Activated CD4-positive, alpha-beta memory T cell treated with anti-CD3 and anti-CD28 coated beads for 36 hours (primary cell): ENCODE measurements at places on chromosomes 1 and 21. TPM values are rescaled to one million over a fixed set of nuclear protein-coding genes. Genes with fewer than 3 reads are reported as not detected.

Gene FOXO6
- 0.19 TPM for total RNA-seq

GRCh38 chr1:42328916-42329496 lies 6.0 kb downstream of the FOXJ3 start:
- peaks cover 75% of the 10 kb centered on the region for H3K4me1 ChIP-seq
- DNase-seq: no peak

DNA sequence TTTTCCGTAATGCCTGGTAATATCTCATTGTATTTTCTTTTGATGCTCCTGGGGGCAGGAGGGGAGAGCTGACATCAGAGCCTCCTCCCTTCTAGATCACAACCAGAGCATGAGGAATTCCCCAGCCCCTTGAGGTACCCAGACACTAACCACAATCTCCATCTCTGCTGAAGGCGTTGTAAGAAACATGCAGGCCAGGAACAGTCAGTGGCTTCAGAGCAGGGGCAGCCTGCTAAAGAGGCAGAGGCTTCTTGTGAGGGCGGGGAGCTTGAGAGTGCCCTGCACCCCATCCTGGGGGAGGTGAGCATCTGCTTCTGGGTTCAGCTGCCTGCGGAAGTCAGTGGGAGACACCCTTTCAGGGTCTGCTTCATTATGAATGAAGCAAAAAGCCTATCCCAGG lies 19.0 kb downstream of the MAPKAPK2 start:
- H3K36me3 ChIP-seq: no peaks in the 10 kb centered on the region
- H3K4me1 ChIP-seq: peaks cover 92% of the 10 kb centered on the region
- H3K27ac ChIP-seq: peak overlapping the region; percentile 87
- DNase-seq: peak; percentile 80
- peak overlapping the region; percentile 25 for H3K4me3 ChIP-seq

- no peaks in the 10 kb centered on the region for H3K36me3 ChIP-seq
- no peak for DNase-seq
- H3K27me3 ChIP-seq: peaks cover 23% of the 10 kb centered on the region
- H3K4me3 ChIP-seq: no peak overlapping the region
Measured at GRCh38 chr1:153238527-153238926, 21.0 kb upstream of the LORICRIN start.

- no peak overlapping the region for H3K4me3 ChIP-seq
- DNase-seq: no peak
- H3K36me3 ChIP-seq: no peaks in the 10 kb centered on the region
Measured at GRCh38 chr1:32767641-32768040, 49.5 kb downstream of the YARS1 start.

GRCh38 chr1:51634618-51635017 lies 17.7 kb downstream of the OSBPL9 start:
- H3K27me3 ChIP-seq: no peaks in the 10 kb centered on the region
- no peak for DNase-seq
- no peak overlapping the region for H3K27ac ChIP-seq

DNA sequence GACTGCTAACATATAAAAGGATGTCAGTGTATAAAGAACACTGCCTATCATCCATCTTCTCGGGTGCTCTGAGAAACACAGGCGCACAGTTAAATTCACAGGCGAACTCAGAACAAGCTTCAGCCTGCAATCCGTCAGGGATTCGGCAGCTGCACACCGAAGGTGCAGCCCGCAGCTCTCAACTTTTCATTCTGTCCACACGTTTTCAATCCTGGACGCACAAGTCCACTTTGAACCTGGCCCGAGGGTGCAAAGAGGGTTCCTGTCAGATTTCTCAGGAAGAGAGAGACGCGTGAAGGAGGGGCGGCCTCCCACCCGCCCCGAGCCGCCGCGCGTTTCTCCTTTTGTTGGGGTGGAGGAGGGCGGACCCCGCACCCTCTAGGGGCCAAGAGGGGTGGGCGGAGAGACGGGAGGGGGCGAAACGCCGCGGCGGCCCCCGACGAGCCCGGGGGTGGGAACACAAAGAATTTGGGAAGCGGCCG lies 724 bp downstream of the DOCK7 start:
- no peaks in the 10 kb centered on the region for H3K27me3 ChIP-seq
- DNase-seq: peak; percentile 28
- peaks cover 2% of the 10 kb centered on the region for H3K36me3 ChIP-seq
- H3K27ac ChIP-seq: peak overlapping the region; percentile 58
- H3K4me1 ChIP-seq: peaks cover 34% of the 10 kb centered on the region

- peak overlapping the region; percentile 90 for H3K4me3 ChIP-seq
Measured at GRCh38 chr1:147241934-147242448, 493 bp upstream of the CHD1L start.

Gene TSTD1
- total RNA-seq: 77.7 TPM

DNA sequence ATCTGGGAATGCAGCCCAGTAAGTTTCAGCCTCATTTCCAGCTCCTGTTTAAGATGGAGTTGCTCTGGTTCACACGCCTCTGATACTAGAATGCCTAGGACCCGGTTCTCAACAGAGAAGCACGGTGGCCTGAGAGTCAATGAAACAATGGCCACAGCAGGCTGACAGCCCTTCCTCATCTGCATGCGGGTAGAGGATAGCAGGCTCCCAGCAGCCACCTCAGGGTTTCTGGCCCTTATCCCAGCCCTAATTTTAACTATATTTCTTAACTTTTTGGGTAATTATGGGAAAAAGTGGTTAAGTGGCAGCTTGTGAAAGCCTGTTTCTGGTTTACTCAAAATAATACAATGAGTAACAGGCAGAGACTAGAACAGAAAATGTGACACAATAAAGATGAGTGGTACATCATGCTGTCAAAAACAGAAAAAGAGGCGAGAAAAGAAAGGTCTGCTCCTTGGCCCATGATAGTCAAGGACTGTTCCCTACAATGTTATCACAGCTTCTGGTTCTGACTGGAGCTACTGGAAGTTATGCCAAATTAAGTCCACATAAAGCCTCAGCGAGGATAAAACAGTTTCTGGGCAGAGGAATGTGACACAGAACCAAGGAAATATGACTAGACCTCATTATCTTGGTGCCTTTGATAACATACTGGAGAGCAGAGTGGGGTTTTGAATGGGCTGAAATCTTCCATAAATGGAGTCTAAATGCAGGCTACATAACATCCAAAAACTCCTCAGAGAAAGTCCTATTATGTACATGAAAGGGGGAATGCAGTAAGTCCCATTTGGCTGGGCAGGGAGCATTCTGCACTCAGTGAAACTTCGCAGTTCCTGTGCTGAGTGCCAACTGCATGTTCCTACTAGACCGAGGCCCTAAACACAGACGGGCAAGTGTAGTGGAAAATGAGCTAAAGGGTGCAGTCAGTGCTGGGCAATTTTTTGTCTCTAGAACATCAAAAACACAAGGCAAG lies 92.1 kb downstream of the NIBAN1 start:
- H3K27me3 ChIP-seq: peaks cover 2% of the 10 kb centered on the region
- H3K27ac ChIP-seq: peak overlapping the region; percentile 92
- peaks cover 33% of the 10 kb centered on the region for H3K4me1 ChIP-seq
- peak; percentile 48 for DNase-seq
- peak overlapping the region; percentile 13 for H3K4me3 ChIP-seq

- H3K27ac ChIP-seq: no peak overlapping the region
- no peaks in the 10 kb centered on the region for H3K27me3 ChIP-seq
- no peaks in the 10 kb centered on the region for H3K36me3 ChIP-seq
- no peak overlapping the region for H3K4me3 ChIP-seq
Measured at GRCh38 chr1:228936881-228937280, 201.6 kb downstream of the RHOU start.

Gene HSPA6
- total RNA-seq: 0.48 TPM

Gene CASZ1
- 6.3 TPM for total RNA-seq

Gene SLC30A10
- not detected for total RNA-seq

Gene FALEC
- total RNA-seq: not detected

Gene OR2L5
- total RNA-seq: not detected

- peaks cover 38% of the 10 kb centered on the region for H3K36me3 ChIP-seq
- H3K4me3 ChIP-seq: no peak overlapping the region
- DNase-seq: no peak
- no peaks in the 10 kb centered on the region for H3K27me3 ChIP-seq
- peaks cover 40% of the 10 kb centered on the region for H3K4me1 ChIP-seq
Measured at GRCh38 chr1:225851805-225852204, 30.4 kb downstream of the TMEM63A start.

Gene DNAJC11
- total RNA-seq: 35.5 TPM

DNA sequence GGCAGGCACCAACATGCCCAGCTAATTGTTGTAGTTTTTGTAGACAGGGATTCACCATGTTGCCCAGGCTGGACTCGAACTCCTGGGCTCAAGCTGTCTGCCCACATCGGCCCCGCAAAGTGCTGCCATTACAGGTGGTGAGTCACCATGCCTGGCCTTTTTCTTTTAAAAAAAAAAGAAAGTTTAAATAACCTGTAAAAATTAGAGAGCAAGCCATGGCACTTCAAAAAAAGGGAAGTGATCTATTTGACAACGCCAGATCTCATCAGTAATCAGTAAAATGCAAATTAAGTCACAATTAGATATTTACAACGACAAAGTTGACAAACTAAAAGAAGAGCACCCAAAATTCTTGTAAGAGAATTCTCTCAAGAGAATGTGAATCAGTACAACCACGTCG lies 2.9 kb upstream of the RBBP5 start:
- H3K4me1 ChIP-seq: peaks cover 22% of the 10 kb centered on the region
- no peak overlapping the region for H3K4me3 ChIP-seq
- no peak overlapping the region for H3K27ac ChIP-seq
- DNase-seq: no peak
- H3K27me3 ChIP-seq: no peaks in the 10 kb centered on the region

Gene TNFRSF1B
- 201 TPM for total RNA-seq

Gene IL23R
- 17.7 TPM for total RNA-seq

Gene TMEM240
- total RNA-seq: 0.29 TPM

Gene WDTC1
- 30.3 TPM for total RNA-seq

- peaks cover 37% of the 10 kb centered on the region for H3K4me1 ChIP-seq
- H3K27me3 ChIP-seq: peaks cover 3% of the 10 kb centered on the region
- H3K4me3 ChIP-seq: peak overlapping the region; percentile 79
- no peaks in the 10 kb centered on the region for H3K36me3 ChIP-seq
- DNase-seq: peak; percentile 43
Measured at GRCh38 chr1:207883660-207884250, 27.2 kb downstream of the CD34 start.

DNA sequence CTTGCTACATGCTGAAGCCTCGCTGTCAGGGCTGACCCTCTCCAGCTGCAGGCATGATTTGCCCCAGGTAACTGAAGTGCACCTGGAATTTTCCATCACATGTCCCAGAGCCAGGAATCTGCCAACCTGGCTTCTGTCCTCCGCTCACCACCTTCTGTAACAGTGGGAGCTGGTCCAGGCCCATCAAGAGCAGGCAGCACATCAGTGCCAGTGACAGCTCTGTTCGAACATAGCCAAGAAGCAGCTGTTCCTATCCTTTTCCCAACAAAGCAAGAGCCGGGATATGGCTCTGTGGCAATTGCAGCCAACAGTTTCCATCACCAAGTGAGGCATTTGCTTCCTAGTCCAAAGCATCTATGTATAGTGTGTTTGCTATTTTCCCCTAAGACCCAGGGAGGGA lies 42.2 kb upstream of the KANK4 start:
- H3K36me3 ChIP-seq: no peaks in the 10 kb centered on the region
- H3K27ac ChIP-seq: no peak overlapping the region
- H3K27me3 ChIP-seq: no peaks in the 10 kb centered on the region
- no peaks in the 10 kb centered on the region for H3K4me1 ChIP-seq

DNA sequence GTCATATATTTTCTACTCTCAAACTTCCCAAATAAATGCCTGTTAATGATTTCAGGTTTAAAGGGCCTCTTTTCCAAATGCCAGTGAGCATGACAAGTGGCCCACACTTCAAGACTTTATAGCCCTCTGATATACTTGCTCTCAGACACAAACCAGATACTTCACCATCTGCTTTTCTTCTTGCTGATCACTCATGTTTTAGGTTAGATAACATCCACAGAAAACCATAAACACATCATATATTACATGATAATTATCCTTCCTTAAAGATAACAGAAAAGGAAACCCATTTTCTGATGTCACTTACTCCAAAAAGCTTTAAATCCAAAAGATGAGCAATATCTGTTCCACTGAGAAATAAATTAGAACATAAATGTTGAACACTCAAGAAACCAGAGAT lies 723.5 kb downstream of the LTN1 start:
- H3K27ac ChIP-seq: no peak overlapping the region
- no peak overlapping the region for H3K4me3 ChIP-seq
- no peaks in the 10 kb centered on the region for H3K4me1 ChIP-seq
- no peak for DNase-seq
- H3K27me3 ChIP-seq: no peaks in the 10 kb centered on the region

GRCh38 chr1:175054736-175055135 lies 12.9 kb upstream of the TNN start:
- DNase-seq: no peak
- H3K36me3 ChIP-seq: no peaks in the 10 kb centered on the region
- H3K27ac ChIP-seq: no peak overlapping the region
- H3K4me3 ChIP-seq: no peak overlapping the region

GRCh38 chr1:176391621-176392020 lies 71.4 kb upstream of the PAPPA2 start:
- peaks cover 4% of the 10 kb centered on the region for H3K27me3 ChIP-seq
- no peaks in the 10 kb centered on the region for H3K4me1 ChIP-seq
- H3K27ac ChIP-seq: no peak overlapping the region
- H3K36me3 ChIP-seq: no peaks in the 10 kb centered on the region

Gene FAM163A
- total RNA-seq: not detected

Gene PDC
- not detected for total RNA-seq

- H3K27ac ChIP-seq: no peak overlapping the region
- no peak overlapping the region for H3K4me3 ChIP-seq
- H3K27me3 ChIP-seq: no peaks in the 10 kb centered on the region
- no peak for DNase-seq
- peaks cover 44% of the 10 kb centered on the region for H3K4me1 ChIP-seq
Measured at GRCh38 chr1:243796016-243796415, 54.0 kb downstream of the AKT3 start.

- no peaks in the 10 kb centered on the region for H3K27me3 ChIP-seq
- peaks cover 16% of the 10 kb centered on the region for H3K36me3 ChIP-seq
- no peak for DNase-seq
- peaks cover 50% of the 10 kb centered on the region for H3K4me1 ChIP-seq
Measured at GRCh38 chr1:78619446-78619802, 824 bp upstream of the IFI44L start.

GRCh38 chr1:29657816-29658215 lies 421.5 kb downstream of the PTPRU start:
- H3K27ac ChIP-seq: no peak overlapping the region
- H3K27me3 ChIP-seq: peaks cover 5% of the 10 kb centered on the region
- H3K36me3 ChIP-seq: no peaks in the 10 kb centered on the region
- no peak for DNase-seq

- H3K4me3 ChIP-seq: no peak overlapping the region
- no peak overlapping the region for H3K27ac ChIP-seq
- H3K27me3 ChIP-seq: no peaks in the 10 kb centered on the region
- H3K4me1 ChIP-seq: no peaks in the 10 kb centered on the region
- H3K36me3 ChIP-seq: no peaks in the 10 kb centered on the region
- no peak for DNase-seq
Measured at GRCh38 chr21:44977616-44978340, 37.9 kb downstream of the SLX9 start.

DNA sequence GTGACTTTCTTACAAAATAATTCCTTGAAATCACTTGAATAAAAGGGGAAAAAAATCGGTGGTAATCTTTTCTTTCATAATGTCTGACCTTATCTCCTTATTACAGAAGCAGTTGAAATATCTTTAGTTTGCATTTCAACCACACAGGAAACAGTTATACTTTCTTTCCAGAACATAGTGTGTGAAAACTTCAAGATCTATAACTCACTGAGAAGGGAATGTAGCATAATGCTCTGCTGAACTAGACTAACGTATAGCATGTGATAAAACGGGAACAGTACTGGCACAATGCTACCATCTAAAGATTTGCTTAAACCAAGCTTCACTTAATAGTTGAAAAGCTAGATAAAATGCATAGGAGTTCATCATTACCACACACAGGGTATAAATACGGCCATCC lies 45.0 kb downstream of the VAV3 start:
- DNase-seq: no peak
- H3K4me1 ChIP-seq: peaks cover 8% of the 10 kb centered on the region
- H3K27me3 ChIP-seq: no peaks in the 10 kb centered on the region
- H3K36me3 ChIP-seq: no peaks in the 10 kb centered on the region
- H3K4me3 ChIP-seq: no peak overlapping the region
- H3K27ac ChIP-seq: no peak overlapping the region
